CD4-positive, alpha-beta T cell treated with Interleukin-6 at 100 ng/mL for 8 hours (primary cell): ENCODE measurements at places on chromosomes 5 and 9.

DNA sequence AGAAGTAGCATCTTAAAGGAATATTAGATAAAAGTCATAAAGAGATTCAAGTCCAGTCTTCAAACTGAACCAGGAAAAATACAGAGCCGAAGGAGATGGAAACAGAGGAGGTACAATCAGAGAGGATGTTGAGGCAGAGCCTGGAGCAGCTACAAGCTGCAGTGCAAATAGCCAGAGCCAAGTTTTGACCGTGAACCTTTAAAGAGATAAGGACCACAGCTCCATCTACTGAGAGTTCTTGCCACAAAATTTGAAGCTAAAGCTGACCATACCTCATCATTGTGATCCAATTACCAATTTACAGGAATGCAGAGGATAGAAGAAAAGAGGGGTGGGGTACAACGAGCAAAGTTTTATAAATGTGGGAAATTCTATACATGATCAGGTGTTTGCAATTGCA is 10.4 kb upstream of the DEPDC1B start:
- no peak for DNase-seq

GRCh38 chr5:175840050-175840841 is 31.1 kb upstream of the CPLX2 start:
- DNase-seq = peak; percentile 12

- DNase-seq = no peak
These were observed 15.4 kb upstream of the VAV2 start for GRCh38 chr9:134007571-134007970.

- no peak for DNase-seq
These were observed 4.4 kb upstream of the EBF1 start for GRCh38 chr5:159104051-159104651.

DNA sequence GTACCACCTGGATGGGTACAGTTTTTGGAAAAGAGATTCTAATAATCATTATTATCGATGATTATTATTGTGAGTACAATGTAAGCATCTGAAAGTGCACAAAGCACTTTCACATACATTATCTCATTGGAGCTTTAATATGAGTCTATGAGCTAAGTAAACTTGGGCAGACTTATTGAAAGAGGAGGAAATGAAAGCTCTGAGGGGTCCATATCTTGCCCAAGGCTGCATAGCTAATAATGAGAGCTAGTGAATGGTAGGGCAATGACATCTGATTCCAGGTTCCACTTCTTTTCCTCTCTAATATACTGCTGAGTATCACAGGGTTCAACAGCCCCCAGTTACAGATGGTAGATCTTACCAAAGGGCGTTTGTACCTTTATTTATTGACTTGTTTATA is 26.1 kb downstream of the TIMD4 start:
- DNase-seq = no peak

GRCh38 chr5:166163996-166164610 is 2127.3 kb upstream of the WWC1 start:
- no peak for DNase-seq

- no peak for DNase-seq
These were observed 72.1 kb upstream of the CHD1 start for GRCh38 chr5:99000876-99001275.

- no peak for DNase-seq
These were observed 4.1 kb downstream of the NACC2 start for GRCh38 chr9:136090768-136091581.

GRCh38 chr5:133249593-133249992 is 197.8 kb downstream of the HSPA4 start:
- DNase-seq = no peak

DNA sequence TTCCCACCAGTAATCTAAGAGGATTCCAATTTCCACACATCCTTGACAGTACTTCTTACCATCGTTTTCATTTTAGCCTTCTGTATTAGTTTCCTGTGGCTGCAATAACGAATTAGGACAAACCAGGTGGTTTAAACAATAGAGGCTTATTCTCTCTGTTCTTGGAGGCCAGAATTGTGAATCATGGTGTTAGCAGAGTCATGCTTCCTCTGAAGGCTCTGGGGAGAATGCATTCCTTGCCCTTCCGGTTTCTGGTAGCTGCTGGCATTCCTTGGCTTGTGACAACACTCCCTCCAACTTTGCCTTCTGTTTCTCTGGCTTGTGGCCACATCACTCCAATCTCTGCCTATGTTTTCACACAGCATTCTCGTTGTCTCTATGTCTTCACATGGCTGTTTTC is 23.5 kb downstream of the RIGI start:
- no peak for DNase-seq

- no peak for DNase-seq
These were observed 486 bp downstream of the NPDC1 start for GRCh38 chr9:137045294-137046087.

GRCh38 chr5:32587067-32587551 is 1.8 kb downstream of the SUB1 start:
- DNase-seq = no peak
